ENCODE measurements at places on chromosomes 4 and X.
A peak's percentile ranks its signal among the peaks of the same experiment; 100 is the strongest.

- DNase-seq, result no peak
These were observed 407.1 kb downstream of the SPOCK3 start for GRCh38 chr4:166827167-166827566.

GRCh38 chrX:112473654-112474053 lies 206.1 kb downstream of the LHFPL1 start:
- no peak for DNase-seq

DNA sequence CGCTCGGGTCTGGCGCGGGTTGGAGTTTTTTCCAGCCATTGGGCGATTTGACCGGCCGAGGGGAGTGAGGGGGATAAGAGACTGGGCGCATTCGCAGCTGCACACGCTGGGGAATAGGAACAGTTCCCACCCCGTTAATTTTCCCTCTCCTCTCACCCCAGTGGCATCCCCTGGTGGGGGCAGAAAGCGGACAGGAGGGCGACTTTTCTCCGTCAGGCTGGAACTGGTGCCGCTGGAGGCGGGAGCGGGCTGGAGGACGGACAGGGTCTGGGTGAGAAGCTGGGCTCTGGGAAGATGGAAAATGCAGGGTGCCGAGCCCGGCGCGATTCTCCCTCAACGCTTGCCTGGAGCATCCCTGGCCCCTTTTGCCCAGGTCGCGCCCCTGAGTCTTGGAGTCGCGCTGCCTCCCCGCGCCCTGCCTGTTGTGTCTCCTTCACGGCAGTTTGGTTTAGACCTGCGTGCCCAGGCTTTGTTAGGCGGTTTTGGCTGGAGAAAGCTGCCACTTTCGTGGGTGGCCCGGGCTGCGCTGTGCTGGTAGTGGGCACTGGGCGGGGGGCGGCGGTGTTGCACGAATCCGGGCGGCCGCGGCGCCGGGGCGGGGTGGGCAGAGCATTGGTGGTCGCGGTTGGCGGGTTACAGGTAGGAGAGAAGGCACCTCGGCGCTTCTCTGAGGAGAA lies 2.0 kb downstream of the ADGRL3 start:
- DNase-seq, result no peak

GRCh38 chrX:1207496-1208025 lies 4.9 kb downstream of the CRLF2 start:
- DNase-seq, result no peak

DNA sequence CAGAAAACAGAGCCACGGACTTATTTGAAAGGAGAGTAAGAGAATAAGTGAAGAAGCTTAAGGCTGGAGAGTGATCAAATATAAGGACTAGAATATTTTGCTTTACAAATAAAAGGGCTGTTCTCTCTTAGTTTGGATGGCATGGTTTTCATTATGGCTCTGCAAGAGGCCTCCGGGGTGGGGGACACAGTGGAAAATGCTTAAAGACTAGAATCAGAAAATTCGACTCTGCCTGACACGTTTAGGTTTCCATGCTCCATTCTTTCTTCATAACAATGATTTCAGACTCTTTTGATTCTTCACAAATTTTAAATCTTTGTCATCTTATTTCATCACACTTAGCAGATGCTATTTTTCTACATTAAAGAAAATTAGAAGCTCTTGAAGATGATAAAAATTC lies 632.4 kb upstream of the BOD1L1 start:
- no peak for DNase-seq

- peak; percentile 64 for DNase-seq
These were observed at the start of gene FLNA for GRCh38 chrX:154374313-154375155. TSS of gene FLNA (minus strand) at chrX:154374634. CDS start at chrX:154371245, 3,389 bp downstream.

- DNase-seq, result no peak
These were observed 37.6 kb downstream of the C4orf50 start for GRCh38 chr4:5980436-5981155.

- DNase-seq, result peak; percentile 57
These were observed 37.8 kb upstream of the PCDH19 start for GRCh38 chrX:100447655-100448397.
